Stimulated activated CD8-positive, alpha-beta memory T cell treated with anti-CD3 and anti-CD28 coated beads, Interleukin-7, amount 100 ng/mL, for 1 hour (primary cell): ENCODE measurements at places on chromosomes 2 and 18.

GRCh38 chr18:9577361-9577760, 37.0 kb downstream of the PPP4R1 start:
- no peak for DNase-seq

DNA sequence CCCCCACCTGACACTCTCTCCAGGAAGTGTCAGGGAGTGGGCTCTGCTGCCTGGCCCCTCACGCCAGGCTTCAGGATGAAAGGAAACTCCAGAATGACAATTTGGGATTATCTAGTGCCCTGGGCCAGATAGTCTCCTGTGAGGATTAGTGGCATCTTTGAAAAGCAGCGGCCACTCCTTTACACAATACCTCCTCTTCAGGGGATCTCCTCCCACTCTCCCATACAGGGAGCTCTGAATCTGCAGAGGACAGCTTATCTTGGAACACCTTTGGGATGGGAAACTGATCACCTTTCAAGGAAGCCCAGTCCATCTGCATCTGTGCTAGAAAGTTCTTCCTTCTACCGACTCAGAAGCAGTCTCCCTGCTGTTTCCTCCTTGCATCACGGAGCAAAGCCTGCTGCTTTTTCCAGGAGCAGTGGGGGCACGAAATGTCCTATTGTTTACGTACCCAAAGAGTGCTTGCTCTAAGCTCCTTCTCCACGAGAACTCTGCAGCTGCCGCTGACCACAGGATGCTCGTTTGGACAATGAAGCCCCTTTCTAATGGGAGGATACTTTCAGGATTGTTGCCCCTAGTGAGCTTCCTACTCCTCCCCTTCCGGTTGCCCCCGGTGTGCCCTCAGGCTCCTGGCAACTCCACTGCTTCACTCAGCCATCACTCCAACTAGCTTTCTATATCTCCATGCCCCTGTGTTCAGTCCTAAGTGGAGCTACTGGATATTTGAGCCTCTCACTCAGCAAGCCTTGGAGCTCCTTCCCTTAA, 31.5 kb downstream of the SIX3 start:
- DNase-seq: no peak

- no peak for DNase-seq
Observed at GRCh38 chr2:20313659-20314058, 37.0 kb downstream of the PUM2 start.

GRCh38 chr18:9293948-9294347, 40.6 kb upstream of the TWSG1 start:
- no peak for DNase-seq

DNA sequence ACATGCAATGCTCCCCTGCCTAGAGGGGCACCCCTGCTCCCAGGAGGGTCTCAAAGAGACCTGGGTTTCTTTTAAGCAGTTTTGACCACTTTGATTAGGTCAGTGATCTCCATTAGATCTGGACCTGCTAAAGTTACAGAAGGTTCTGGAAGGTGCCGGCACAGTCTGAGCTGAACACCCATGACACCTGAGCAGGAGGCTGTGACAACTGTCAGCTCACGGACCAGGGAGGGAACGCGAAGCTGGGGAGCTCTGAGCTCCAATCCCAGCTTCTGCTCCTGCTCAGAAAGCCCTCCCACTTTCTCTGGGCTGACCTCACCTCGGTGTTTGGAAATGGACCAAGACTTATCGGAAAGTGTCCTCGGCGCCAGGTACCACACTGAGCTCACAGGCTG, 113.8 kb downstream of the NFATC1 start:
- DNase-seq: no peak

GRCh38 chr2:12347066-12347493, 369.7 kb upstream of the TRIB2 start:
- DNase-seq: no peak

GRCh38 chr2:97932975-97933662, 62.6 kb downstream of the TMEM131 start:
- DNase-seq: no peak

DNA sequence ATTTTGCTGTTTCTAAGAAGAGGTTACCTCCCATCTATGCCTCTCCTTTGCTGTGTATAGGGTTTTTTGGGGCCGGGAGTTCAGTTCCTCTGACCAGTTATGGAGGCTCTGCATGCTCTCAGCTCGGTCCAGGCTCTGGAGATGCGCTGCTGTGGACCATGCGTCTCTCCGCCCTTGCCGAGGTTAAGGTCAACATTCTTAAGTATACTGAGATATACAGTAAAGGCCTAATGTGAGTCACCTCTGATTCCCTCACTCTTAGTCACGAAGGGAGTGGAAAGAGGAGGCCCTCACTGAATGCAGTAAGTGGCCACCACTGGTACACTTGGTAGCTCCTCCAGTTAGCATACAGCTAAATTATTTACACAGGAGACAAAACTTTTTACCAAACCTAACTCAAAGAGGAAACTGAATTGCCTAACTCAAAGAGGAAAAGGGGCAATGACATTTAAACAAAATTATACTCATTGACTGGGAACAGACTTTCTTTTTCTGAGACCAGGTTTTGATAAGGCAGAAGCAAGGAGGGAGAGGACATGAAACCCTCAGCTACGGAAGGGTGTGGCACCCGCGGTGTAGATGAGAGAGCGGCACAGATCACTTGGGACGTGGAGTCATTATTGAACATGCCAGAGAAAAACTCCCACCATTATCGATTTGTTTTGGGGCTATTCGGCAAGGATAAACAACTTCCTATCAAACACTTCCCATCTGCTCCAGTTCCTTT, 98.7 kb downstream of the COPS8 start:
- DNase-seq: no peak

DNA sequence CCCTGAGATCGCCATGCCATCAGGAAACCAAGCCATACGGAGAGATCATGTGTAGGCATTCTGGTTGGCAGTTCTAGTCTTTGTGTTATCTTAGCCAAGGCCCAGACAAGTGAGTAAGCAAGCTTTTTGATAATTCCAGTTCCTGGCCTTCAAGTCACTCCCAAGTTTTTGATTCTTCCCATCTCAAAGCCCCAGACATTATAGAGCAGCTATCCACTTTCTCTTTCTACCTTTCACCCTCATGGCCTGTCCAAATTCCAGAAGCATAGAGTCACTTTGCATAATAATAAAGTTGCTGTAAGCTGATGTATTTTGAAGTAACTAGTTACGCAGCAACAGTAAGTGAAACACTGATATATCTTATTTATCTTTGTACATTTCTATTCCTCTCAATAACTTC, 26.8 kb upstream of the IL1RL1 start:
- no peak for DNase-seq

GRCh38 chr18:58128381-58129374, 84.7 kb downstream of the NEDD4L start:
- no peak for DNase-seq

DNA sequence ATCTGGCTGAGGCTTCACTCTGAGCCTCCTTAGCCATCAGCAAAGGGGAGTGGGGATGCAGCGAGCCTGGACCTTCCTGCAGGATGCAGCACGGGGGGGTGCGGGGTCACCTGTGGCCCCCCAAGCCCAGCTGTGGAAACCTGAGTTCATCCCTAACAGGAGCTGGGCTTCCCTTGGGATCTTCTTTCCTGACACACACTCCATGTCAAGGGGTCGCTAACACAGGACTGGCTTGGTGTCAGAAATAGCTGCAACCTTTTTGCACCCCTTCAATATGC, 174.7 kb downstream of the RTP5 start:
- no peak for DNase-seq

DNA sequence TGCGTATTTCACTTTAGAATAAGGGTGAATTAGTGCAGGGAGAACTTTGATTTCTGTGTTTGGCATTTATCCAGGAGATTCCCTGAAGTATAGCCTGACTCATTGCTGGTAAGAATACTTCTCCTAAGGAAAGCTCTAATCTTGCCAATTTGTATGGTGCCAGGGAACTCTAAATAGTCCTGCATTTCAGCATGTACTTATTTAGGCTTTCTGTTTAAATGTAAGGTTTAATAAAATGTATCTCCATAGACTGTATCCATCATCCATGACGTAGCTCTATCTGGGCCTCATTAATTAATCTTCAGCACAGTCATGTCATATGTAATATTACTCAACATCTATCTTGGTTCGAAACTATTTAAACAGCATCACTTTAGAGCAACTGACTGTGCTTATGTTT, 127.7 kb downstream of the DOK6 start:
- DNase-seq: no peak

- DNase-seq: no peak
Observed at GRCh38 chr2:108923019-108923700, 65.9 kb downstream of the EDAR start.

- DNase-seq: no peak
Observed at GRCh38 chr2:201715459-201715858, 17.0 kb upstream of the MPP4 start.

DNA sequence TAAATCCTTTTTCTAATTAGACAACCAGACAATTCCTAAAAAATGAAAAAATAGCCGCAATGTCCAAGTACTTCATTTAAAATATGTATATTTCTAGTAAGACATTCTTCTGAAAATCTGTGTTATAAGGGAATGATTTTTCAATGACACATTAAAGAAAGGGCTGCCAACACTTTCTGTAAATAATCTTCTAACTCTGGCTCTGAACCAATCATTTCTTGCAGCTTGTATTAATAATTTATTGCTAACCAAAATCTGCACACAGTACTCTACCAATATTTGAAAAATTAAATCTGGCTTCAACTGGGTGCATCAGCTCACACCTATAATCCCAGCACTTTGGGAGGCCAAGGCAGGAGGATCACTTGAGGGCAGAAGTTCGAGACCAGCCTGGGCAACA, 8.3 kb downstream of the NFU1 start:
- DNase-seq: no peak

GRCh38 chr2:173854840-173855239, 110.3 kb downstream of the SP3 start:
- DNase-seq: no peak

DNA sequence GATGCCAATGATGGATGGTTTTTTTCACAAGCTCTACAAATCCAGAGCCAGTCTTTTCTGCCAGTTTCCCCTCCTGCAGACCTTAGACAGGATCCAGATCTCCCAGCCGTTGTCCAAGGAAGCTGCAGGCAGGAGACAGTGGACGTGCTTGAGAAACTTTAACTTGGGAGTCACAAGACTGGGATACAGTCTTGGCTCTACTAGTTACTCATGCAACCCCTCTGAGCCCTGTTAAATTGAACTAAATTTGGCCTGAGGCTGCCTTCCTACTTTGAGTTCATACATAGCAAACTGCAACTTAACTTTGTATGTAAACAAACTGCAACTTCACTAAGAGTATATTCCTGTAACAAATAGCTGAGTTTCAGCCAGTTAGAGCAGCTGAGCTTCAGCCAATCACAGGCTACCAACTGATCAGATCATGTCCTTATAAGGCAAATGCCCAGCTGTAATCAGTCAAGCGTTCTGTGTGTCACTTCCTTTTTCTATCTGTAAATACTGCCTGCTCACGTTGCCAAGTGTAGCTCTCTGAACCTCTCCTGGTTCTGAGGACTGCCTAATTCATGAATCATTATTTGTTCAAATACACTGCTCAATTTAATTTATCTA, 140.9 kb downstream of the CAPN13 start:
- DNase-seq: no peak

DNA sequence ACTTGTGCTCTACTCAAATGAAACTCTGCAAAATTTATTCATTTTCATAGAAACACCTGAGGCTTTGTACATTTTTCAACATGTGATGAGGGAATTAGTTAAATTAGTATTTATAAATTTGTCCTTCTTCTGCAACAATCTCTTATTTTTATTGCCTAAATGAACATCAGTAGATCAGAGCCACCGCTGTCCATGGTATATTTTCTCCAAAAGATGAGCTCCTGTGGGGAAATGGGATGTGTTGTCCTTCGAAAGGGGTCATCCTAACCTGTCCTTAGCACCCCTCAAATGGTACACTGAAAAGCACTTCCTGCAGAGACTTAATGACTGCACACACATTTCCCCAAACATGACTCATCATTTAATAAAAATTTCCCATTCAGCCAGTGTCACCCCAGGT, 714.6 kb downstream of the MBD2 start:
- no peak for DNase-seq

DNA sequence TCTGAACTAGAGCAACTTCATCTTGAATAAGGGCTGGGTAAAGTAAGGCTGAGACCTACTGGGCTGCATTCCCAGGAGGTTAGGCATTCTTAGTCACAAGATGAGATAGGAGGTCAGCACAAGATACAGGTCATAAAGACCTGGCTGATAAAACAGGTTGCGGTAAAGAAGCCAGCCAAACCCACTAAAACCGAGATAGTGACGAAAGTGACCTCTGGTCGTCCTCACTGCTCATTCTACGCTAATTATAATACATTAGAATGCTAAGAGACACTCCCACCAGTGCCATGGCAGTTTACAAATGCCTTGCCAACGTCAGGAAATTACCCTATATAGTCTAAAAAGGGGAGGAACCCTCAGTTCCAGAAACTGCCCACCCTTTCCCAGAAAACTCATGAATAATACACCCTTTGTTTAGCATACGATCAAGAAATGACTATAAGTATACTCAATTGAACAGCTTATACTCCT, 109.1 kb downstream of the FIGN start:
- no peak for DNase-seq

GRCh38 chr2:64145119-64145518, 899 bp upstream of the PELI1 start:
- no peak for DNase-seq
